IMR-90 (cell line): ENCODE measurements at places on chromosomes 11 and 22. TPM values are rescaled to one million over a fixed set of nuclear protein-coding genes. Genes with fewer than 3 reads are reported as not detected.

OR5M3 gene
- total RNA-seq: not detected in 2 replicates

DNAJB7 gene
- not detected in 2 replicates for total RNA-seq

APOBEC3A gene
- total RNA-seq: not detected in 2 replicates

SLC29A2 gene
- total RNA-seq: under 0.01 TPM in 2 replicates

BEST1 gene
- total RNA-seq: 0.83 and 0.90 TPM in 2 replicates

KCNQ1 gene
- not detected in 2 replicates for total RNA-seq

CRKL gene
- 35.5 and 35.8 TPM in 2 replicates for total RNA-seq

TRPC6 gene
- total RNA-seq: 2.3 and 3.1 TPM in 2 replicates
